ENCODE measurements at places on chromosomes 4 and X.

- DNase-seq = no peak
Observed at GRCh38 chrX:18426004-18426320, 554 bp downstream of the CDKL5 start.

DNA sequence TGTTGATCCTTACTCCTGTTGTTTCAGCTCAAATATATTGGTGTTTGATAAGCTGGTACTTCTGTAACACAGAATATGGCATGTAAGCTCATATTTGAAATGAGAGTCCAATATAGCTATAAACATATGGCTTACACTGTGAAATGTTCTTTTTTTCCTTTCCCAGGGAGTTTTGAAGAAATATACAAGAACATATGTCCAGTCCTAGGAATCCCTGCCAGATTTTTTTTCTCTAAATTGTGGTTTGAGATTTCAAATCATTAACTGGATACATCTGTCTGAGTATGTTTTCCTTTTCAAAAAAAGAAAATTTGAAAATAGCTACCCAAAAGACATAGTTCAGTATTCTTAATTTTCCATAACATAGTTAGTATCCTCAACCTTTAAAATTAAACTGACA lies 60.2 kb downstream of the HMGB2 start:
- no peak for DNase-seq

GRCh38 chr4:110484029-110484428 lies 8.1 kb downstream of the ENPEP start:
- DNase-seq = no peak

DNA sequence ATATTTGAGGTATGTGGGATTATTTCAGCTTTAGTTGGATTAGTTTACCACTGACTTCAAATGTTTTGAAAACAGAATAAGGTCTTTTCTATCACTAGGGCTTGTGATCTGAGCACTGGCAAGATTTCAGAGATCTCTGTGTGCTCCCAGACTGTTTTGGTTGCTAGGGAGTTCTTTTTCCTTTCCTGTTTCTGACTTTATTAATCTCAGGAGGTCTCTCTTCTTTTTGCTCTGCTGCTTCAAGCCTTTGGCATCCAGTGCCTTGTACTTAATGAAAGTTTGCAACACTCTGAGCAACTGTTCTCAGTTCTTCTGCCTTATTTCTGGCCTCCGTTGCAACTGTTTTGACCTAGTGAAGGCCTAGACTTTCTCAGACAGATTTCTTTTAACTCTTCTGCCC lies 32.1 kb upstream of the PAQR3 start:
- no peak for DNase-seq

GRCh38 chr4:152856960-152857359 lies 77.2 kb downstream of the ARFIP1 start:
- DNase-seq = no peak

- no peak for DNase-seq
Observed at GRCh38 chrX:122113376-122113775, 1066.0 kb downstream of the GLUD2 start.

GRCh38 chr4:47786958-47787370 lies 50.9 kb downstream of the CORIN start:
- no peak for DNase-seq

- no peak for DNase-seq
Observed at GRCh38 chrX:115630204-115630603, 69.2 kb downstream of the PLS3 start.

DNA sequence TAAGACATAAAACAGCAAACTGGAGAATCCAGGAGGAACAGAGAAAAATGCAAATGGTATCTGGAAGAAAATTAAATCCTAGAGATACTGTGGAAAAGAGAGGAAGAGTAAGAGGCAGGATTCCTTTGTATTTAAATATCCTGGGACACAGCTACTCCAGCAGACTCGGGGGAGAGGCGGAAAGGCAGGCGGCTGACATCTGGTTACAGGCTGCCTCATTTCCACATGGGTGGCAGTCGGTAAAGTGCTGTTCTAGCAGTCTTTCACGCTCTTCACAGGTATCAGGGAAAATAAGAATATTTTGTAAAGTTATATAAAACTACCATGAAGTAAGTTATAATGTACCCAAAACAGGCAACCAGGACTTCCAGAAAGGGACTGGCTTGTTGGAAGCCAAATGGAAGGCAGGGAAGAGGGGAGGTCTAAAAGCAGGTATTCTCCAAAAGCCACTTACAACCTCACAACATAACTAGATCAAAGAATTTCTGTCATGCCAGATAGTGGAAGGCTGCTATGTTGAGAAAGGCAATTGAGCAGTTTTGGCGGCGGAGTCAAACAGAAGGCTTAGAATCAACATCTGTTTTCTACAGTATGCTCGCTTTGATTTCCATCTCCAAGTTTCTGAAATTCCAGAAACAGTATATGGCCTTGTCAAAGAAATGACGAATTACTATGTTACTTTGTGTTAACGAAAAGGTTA lies 1.3 kb upstream of the TIGD2 start:
- DNase-seq = no peak
